T47D (cell line): ENCODE measurements at places on chromosomes 11 and 22.

DNA sequence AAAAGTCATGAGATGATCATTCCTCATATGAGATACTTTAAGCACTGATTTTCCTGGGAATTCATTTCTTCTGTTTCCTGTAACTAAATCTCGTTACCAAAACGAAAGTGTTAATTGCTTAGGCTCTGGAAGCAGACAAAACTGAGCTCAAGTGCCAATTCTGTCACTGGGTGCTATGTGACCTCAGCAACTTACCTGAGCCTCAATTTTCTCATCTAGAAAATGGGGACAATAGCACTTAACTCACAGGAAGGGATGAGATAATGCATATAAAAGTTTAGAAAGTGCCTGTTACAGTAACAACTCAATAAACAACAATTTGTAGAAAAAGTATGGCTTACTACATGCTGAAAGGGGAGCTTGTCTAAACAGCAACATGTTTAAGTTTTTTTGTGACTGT is 170.2 kb upstream of the MTMR2 start:
- no peak for DNase-seq

DNA sequence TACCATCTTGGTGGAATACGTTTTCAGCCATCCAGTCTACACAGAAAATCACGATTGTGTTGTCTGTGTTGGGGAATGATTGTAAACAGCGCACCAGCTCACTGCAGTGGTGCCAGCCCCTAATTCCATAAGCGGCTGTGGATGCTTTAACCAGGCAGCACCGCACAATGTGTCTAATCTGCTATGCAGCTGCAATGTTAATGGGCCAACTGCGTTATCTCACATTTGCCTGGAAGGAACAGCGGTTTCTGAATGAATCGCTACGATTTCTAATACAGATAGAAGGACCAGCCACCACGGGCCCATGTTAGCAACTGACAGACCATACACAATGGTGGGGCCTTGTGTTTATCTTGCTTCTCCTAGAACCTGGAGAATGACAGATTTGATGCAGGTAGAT is 384.5 kb upstream of the KIRREL3 start:
- no peak for DNase-seq

- no peak for DNase-seq
Observed at GRCh38 chr11:117919781-117920221, 9.4 kb downstream of the TMPRSS13 start.

GRCh38 chr11:74005721-74006517 is 3.0 kb downstream of the UCP3 start:
- DNase-seq: no peak

DNA sequence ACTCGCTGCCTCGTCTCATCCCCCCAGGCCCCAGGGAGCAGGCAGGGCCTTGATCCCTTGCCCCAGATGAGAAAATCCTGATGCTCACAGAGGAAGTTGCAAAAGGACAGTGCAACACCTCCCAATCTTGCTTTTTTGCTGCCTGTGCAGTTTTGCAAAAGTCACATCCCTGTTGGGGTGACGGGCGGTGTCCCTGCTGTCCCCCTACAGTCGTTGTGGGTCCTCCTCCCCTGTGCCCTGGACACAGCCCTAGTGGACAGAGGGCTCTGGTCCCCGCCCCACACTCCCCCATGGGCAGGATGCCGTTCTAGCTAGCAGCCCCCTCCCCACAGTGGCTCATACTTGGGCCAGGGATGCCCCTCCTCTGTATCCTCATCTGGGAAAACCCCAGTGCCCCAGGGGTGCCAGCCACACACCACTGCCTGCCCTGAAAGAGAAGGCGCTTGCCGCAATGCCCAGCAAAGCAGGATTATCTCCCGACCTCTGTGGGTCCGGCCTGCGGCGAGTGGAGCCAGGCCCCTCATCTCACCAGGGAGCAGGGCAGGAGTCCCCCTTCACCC is 18.4 kb upstream of the CTSD start:
- DNase-seq: no peak

- no peak for DNase-seq
Observed at GRCh38 chr11:134041791-134042696, 26.8 kb upstream of the JAM3 start.

DNA sequence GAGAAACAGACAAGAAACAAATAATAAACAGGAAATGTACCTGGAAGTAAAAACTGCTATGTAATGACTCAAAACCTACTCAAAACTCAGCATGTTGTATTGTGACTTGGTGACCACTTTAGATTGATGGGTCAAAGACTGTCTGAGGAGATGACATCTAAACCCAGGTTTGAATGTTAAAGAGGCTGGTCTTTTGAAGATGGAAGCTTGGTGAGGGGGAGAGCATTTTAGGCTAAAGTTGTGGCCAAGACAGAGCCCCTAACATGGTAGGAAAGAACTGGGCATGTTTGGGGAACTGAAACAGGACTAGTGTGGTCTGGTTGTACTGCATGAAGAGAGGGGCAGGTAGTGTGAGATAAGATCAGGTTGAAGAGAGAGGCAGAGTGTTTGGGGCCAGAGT is 85.3 kb upstream of the MYO18B start:
- DNase-seq: no peak

GRCh38 chr11:35354644-35355043 is 64.7 kb downstream of the SLC1A2 start:
- DNase-seq: no peak

- peak; percentile 98 for DNase-seq
Observed at GRCh38 chr11:102109896-102110760, at the start of gene YAP1. Gene YAP1, plus strand, starts transcription at chr11:102110447. Its CDS starts 402 bp downstream, at chr11:102110849.

DNA sequence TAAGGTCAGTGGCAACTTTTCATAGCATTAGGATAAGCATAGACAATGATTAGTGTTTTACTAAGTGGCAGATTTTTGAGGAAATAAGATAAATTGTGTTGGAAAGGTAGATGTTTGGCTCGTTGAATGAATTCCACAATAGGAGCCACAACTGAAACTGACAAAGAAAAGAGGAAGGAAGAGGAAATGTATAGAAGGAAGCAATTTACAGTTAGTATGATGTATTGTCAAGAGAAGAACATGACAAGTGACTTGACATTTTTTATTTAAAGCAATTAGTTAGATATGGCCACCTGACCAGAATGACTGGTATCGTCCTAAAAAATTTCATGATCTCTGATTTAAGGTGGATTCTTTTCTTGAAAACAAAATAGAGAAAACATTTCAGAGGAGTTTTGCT is 3.1 kb upstream of the RAG2 start:
- DNase-seq: no peak

DNA sequence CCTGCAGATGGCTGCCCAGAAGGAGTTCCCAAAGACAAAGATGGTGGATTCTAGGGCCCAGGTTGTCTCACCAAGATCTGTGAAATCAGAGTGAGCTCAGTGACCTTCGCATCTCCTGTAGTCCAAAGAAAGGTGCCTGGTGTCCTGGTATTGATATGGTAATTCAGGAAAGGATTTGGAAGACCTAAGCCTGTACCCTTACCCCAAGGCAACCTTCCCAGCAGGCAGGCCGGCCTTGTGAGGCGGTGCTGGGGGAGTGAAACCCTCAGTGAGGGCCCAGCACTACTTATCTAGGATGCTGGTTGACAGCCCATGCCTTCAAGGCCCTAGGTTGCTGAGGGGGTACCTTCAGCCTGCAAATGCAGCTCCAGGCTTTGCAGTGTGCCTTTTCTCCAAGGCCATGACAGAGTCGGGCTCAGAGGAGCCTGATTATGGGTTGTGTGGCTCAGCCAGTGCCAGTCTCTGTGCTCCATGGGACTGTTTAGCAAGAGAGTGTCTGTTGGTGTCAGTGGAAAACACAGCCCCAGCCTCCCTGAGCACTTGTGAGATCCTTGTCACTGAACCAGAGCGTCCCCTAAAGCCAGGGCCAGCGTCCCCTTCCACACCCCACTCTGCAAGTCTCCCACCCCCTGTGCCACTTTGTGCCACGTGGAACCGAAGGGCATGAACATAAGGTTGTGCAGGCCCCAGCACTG is 72.8 kb upstream of the MYOD1 start:
- DNase-seq: no peak

GRCh38 chr11:20599221-20600019 is at the start of gene SLC6A5:
Gene SLC6A5, plus strand, starts transcription at chr11:20599608. Its CDS starts 65 bp downstream, at chr11:20599673.
- peak; percentile 92 for DNase-seq

DNA sequence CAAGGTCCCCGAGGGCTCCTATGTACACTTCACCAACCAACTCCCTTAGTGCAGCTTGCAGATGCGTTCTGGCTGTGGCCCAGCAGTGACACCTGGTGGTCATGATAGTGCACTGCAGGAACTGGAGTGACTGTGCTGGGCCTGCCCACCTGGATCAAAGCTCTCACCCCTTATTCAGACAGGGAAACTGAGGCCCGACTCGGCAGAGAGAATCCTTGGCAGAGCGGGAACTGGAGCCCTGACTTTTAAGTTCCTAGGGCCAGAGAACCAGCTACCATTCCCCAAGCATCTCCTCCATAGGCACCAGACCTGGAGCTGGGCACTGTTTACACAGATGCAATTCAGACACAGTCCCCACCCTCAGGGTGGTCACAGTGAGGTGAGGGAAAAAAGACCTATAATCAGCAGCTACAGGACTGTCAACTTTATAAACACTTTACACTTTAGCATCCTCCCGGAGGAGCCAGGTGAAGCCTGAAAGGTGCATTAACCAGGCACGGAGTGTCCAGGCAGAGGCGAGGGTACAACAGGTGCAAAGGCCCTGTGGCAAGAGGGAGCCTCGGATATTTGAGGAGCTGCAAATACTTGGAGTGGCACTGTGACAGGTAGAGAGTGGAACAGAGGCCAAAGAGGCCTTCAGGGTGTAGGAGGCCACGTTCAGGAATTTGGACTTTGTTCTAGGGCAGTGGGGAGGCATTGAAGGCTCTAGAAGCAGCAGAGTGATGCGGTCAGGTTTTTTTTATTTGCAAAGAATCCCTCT is 22.0 kb downstream of the RHBDD3 start:
- DNase-seq: peak; percentile 71

DNA sequence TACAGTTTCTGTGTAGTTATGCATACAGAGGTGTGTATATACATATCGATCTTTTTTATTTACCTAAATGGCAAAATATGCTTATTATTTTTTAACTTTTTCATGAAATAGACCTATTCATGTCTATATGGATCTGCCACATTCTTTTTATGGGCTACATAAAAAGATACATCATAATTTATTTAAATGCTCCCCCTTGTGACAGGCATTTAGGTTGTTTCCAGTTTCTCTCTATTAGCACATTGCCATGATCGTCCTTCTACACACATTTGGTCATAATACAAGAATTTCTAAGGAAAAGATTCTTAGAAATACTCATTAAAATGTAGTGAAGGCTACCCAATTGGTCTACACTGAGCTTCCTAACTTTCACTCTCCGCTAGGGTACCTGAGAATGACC is 1067.4 kb downstream of the OPCML start:
- DNase-seq: no peak

DNA sequence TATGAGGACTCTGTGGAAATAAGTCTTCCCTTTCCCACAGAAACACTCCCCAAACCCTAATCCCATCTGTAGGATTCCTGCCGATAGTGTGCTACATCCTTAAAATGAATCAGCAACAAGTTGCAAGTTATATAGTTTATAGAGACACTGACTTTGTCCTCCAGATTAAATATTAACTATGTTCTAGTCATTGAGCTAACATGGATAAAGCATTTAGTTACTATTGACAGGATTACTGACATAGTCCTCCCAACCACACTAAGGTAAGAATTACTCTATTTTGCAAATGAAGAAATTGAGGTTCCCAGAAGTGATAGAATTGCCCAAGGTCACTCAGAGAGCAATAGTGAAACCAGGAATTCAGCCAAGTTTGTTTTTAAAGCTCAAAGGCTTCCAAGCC is 1.9 kb downstream of the OR52M1 start:
- no peak for DNase-seq

GRCh38 chr11:10551290-10551592 is 10.3 kb upstream of the RNF141 start:
- no peak for DNase-seq

GRCh38 chr11:41446107-41446506 is 13.3 kb downstream of the LRRC4C start:
- DNase-seq: no peak

DNA sequence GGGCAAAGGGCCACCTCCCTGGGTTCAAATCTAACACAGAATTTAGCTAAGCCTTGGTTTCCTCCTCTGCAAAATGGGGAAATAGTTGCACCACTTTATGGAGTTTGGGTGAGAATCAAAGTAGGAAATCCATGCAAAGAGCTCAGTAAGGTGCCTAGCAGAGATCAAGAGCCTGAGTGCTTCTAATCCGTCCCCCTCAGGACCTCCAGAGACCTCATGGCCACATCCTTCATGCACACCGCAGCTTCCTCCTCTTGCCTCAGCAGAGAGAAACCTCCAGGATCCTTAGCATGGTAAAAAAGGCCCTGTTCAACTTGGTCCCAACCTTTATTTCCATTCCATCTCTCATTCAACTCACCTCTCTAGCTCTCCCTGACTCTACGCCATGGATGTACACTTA is 37.8 kb upstream of the NAV2 start:
- DNase-seq: no peak

- DNase-seq: no peak
Observed at GRCh38 chr11:131465746-131466145, 95.3 kb downstream of the NTM start.

DNA sequence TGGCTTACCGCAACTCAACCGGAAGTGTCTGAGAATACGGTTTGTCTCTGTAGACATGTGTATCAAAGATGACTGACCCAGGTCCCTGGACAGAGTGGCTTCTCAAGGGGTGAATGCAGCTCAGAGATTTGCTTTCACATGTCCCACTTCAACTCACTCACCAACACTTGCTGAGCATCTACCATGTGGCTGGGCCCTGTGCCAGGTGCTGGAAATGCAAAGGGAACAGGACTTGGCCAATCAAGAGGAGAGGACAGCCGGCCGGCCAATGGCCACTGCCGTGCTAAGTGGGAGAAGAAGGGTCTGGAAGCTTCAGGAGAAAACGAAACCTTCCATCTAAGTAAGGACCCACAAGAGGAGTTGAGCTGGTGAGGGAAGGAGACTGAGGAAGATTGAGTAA is 151.3 kb downstream of the CEP164 start:
- DNase-seq: no peak

- DNase-seq: no peak
Observed at GRCh38 chr11:65954771-65955170, 6.8 kb upstream of the SART1 start.

- peak; percentile 95 for DNase-seq
Observed at GRCh38 chr11:111446404-111447111, 65.6 kb downstream of the BTG4 start.

DNA sequence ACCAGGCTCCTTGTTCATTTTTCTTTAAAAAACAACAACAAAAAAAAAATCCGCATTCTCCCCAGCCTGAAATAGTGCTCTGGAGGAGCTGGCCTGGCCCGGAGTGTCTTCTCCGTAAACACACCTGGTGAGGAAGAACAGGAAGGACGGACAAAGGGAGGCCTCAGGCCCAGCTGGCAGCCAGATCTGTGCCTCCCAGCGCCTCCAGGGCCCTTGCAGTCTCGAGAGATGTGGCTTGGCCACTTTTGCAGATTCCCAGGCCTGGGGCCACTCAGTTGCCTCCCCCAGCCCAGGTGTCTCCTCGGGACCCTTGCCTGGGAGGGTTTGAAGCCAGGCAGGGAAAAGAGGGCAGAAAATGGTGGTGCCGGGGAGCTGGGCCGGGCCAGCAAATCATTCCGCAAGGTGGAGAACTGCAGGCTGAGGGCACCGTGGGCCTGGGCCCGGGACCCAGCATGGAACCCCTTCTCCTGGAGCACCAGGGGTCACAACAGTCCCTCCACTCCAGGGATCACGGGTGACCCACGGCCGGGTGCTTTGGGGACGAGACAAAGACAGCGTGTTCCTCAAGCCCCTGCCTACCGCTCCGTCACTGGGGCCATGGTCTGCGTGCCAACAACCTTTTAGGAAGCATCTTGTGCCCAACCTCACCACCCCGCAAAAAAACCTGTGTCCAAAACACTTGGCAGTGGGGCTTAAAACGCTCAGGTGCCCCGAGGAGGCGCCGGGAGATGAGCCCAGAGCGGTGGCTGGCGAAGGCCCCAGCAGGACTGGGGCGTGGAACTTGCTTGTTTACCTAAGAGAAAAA is 67.1 kb upstream of the WNT7B start:
- DNase-seq: peak; percentile 84

GRCh38 chr11:10824888-10825287 is 16.2 kb upstream of the EIF4G2 start:
- no peak for DNase-seq
